RKO (cell line): ENCODE measurements at places on chromosomes 6 and 20.

DNA sequence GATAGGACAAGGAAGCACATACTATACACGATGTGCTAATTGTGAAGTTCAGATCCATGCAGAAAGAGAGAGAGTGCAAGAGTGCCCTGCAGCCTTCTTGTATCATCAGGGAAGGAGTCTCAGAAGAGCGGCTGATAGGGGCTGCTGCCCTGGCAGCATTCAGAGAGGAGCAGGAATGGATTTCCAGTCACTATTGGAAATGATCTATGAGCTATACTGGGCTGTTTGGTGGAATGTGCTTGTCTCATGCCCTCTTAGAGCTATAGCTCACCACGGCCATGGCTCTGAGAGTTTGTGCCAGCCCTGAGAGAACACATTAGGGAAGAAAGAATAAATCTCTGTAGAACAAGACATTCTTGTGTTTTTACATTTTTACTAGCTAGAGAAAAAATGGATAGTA lies 212.6 kb upstream of the RAB32 start:
- DNase-seq: no peak

- no peak for DNase-seq
These were observed 25.9 kb downstream of the FAM209B start for GRCh38 chr20:56558968-56559367.

DNA sequence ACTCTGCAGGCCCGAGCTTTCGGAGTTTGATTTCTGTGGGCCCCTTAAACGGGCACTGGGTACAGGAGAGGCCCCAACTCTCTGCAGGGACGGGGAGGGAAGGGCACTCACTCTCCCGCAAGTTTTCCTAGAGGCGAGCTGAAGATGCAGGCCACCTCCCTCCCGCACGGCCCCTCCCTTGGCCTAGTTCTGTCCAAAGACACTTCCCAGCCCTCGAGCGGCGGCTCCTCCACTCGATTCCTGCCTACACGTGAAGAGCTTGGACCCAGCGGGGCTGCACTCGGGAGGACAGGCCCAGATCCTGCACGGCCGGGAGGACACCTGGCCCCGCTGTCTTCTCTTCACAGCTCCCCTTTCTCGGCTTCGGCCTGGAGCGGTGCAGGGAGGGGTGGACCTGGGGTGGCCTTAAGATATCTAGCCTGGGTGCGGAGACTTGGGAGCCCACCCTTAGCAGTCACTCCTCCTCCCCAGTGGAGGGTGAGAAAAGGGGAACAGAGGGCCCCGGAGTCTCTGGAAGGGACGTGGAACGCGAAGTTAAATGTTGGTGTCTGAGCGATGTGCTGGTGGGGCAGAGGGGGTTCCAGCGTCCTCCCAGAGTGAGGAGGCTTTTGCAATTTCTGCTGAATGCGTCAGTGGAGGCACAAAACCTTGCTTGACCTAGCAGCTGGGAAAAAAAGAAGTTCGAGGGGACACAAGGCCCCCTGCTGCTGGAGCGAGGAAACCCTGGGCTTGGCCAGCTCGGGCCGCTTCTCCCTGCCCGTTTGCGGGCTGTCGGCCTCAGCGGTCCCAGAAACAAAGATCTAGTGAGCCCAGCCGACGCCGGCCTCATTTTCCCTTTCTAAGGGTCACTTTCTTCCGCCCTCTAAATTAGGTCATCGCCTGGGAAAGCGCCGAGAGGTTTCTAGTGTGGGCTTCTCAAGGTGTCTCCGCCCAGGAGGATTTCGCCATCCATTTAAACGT lies 4.9 kb downstream of the OLIG3 start:
- no peak for DNase-seq

- DNase-seq: no peak
These were observed 2.5 kb downstream of the SASH1 start for GRCh38 chr6:148345176-148345575.

- peak; percentile 48 for DNase-seq
These were observed 17.3 kb downstream of the PLN start for GRCh38 chr6:118565311-118565960.

DNA sequence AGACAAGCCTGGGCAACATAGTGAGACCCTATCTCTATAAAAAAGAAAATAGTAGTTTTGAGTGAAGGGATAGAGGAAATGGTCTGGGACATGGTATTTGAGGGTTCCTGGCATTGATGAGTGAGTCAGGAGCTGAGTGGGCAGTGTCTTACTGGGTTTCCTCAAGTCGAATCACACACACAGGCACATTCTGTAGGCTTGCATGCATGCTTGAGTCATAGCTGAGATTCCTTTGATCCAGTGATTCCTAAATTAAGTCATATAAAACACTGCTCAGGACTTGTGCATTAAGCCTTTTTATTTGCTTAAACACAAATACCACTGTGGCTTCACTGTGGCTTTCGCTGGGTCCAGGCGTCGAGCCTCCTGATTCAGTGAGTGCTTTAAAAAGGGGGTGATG lies 71.8 kb upstream of the TMEM181 start:
- peak; percentile 93 for DNase-seq

DNA sequence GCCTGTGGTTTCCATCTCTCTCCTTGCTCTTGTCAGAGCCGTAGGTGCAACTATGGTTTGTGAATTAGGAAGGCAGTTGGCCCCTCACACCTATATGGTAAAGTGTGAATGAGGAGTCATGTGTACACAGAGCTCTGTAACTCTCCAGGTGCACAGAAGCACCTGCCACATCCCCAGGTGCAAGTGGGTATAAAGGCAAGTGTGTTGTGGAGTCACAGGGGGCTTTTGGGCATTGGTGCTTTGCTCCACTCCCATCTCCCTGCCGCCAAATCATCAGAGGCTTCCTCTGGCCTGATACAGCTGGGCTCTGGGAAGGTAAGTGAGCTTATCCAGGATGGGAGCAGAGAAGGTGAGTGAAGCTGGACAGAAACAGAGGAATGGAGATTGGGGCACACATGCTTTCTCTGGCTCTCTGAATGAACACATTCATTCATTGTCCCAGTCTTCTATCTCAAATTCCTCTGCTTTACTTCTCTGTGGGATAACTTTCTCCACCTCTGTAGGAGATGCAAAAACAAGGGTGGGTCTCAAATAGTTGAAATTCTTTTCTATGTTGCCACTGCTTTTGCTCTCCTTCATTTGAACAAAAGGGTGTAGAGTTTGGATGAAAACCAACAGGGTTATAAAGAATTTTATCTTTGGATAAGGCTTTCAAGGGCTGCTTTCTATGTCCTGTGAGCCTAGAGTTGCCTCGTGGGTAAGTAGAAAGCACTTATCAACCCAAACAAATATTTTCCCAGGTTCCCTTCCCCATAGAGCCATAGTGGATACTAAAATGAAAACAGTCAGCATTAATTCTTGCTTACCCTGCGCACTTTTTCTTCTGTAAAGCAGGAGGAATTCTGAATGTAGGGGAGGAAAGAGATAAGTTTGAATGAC lies 45.0 kb upstream of the RIPOR2 start:
- no peak for DNase-seq
